ENCODE measurements at places on chromosomes 16 and 17. TPM values are rescaled to one million over a fixed set of nuclear protein-coding genes. Genes with fewer than 3 reads are reported as not detected.

Gene MMP28
- 2.2 TPM for total RNA-seq

Gene ITGB4
- 137 TPM for total RNA-seq

Gene CLEC19A
- total RNA-seq, result not detected

Gene TNFRSF13B
- total RNA-seq, result not detected

Gene TNFSF12
- total RNA-seq, result 37.2 TPM

Gene CLEC10A
- total RNA-seq, result not detected

Gene CLDN9
- total RNA-seq, result not detected

Gene C17orf67
- not detected for total RNA-seq

Gene CLEC18B
- total RNA-seq, result not detected

Gene UTP4
- 38.8 TPM for total RNA-seq

Gene PKMYT1
- total RNA-seq, result 19.3 TPM

Gene ALDOA
- 698 TPM for total RNA-seq

Gene CLEC18A
- 3.6 TPM for total RNA-seq

Gene GPR142
- not detected for total RNA-seq

Gene SALL1
- not detected for total RNA-seq

Gene P3H4
- total RNA-seq, result 11.4 TPM

Gene ACACA
- total RNA-seq, result 12.3 TPM

All from stomach (tissue), 19 donors.